ENCODE measurements at places on chromosomes 12 and 14. TPM values are rescaled to one million over a fixed set of nuclear protein-coding genes. Genes with fewer than 3 reads are reported as not detected.

Gene TAS2R13
- total RNA-seq, result 0.32 TPM

Gene KRT3
- not detected for total RNA-seq

Gene ACOT4
- total RNA-seq, result 0.38 TPM

Gene HAL
- not detected for total RNA-seq

Gene GALNT4
- total RNA-seq, result 10.6 TPM

Gene NELL2
- total RNA-seq, result not detected

Gene OR10A7
- total RNA-seq, result not detected

Gene FGD4
- 3.5 TPM for total RNA-seq

Gene PACS2
- total RNA-seq, result 39.7 TPM

Gene TNFAIP2
- total RNA-seq, result 51.8 TPM

Gene NGB
- total RNA-seq, result not detected

Gene ASB2
- total RNA-seq, result not detected

Gene CHGA
- total RNA-seq, result not detected

Gene CCDC88C
- total RNA-seq, result not detected

Gene ANG
- 3.8 TPM for total RNA-seq

Gene PPP4R3A
- 36.8 TPM for total RNA-seq

Gene RIC8B
- 6.8 TPM for total RNA-seq

Gene WIF1
- not detected for total RNA-seq

Gene GPX2
- total RNA-seq, result not detected

Gene CMA1
- total RNA-seq, result not detected

Gene MYO1H
- not detected for total RNA-seq

Gene PDE3A
- total RNA-seq, result 0.43 TPM

Gene FLVCR2
- not detected for total RNA-seq

Gene GARIN6
- not detected for total RNA-seq

Gene ERBB3
- total RNA-seq, result 3.3 TPM

Gene PXMP2
- 28.5 TPM for total RNA-seq

Gene NANOG
- total RNA-seq, result 0.13 TPM

Gene GPD1
- 0.13 TPM for total RNA-seq

Gene KRT83
- not detected for total RNA-seq

Gene HOXC5
- 1.1 TPM for total RNA-seq

Gene PLEKHG7
- not detected for total RNA-seq

Gene LAG3
- not detected for total RNA-seq

Gene BEGAIN
- 1.4 TPM for total RNA-seq

All from GM23248 (cell line).